ENCODE measurements at places on chromosomes 12 and 14.

GRCh38 chr12:13570005-13570694, 373.6 kb downstream of the EMP1 start:
- no peak for DNase-seq

DNA sequence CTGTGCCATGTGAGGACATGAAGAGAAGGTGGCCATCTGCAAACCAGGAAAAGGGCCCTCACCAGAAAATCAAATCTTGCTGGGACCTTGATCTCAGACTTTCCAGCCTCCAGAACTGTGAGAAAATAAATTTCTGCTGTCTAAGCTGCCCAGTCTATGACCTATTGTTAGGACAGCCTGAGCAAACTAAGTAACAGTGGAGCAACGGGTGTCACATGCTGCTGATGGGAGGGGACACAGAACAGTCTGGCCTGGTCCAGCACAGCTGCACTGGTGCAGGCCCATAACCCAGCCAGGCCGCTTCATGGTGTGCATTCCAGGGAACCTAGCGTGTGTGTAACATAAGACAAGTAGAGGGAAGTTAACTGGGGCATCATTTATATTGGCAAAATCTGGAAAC, 42.1 kb downstream of the GRIP1 start:
- DNase-seq: peak; percentile 20

DNA sequence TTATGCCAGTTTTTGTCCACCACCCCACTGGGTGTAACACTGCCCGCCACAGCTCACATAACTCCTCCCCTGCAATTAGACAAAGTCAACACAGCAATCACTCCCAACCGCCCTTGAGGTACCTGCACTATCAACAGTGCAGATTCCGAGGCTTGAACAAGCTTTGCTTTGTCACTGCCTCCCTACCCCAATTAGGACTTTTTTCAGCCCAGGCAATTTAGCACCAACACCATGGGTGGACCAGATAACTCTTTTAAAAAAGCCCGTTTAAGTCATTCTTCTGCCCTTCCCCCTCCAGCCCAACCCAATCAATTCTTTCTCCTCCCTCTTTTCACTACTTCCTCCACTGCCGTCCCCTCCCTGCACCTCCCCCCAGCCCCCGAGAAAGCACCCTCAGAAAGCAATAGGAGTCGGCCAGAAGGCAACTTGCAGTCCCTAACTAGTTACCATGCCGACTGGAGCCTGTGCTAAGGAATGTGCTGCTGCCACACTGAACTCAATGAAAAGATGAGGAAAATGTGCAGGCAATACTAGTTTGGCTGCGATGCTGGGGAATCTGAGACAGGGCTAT, 45.7 kb upstream of the OTX2 start:
- no peak for DNase-seq

- DNase-seq: no peak
Measured at GRCh38 chr12:11209113-11209512, 22.4 kb upstream of the TAS2R42 start.

GRCh38 chr12:5003025-5003666, 40.5 kb upstream of the KCNA5 start:
- DNase-seq: peak; percentile 59

DNA sequence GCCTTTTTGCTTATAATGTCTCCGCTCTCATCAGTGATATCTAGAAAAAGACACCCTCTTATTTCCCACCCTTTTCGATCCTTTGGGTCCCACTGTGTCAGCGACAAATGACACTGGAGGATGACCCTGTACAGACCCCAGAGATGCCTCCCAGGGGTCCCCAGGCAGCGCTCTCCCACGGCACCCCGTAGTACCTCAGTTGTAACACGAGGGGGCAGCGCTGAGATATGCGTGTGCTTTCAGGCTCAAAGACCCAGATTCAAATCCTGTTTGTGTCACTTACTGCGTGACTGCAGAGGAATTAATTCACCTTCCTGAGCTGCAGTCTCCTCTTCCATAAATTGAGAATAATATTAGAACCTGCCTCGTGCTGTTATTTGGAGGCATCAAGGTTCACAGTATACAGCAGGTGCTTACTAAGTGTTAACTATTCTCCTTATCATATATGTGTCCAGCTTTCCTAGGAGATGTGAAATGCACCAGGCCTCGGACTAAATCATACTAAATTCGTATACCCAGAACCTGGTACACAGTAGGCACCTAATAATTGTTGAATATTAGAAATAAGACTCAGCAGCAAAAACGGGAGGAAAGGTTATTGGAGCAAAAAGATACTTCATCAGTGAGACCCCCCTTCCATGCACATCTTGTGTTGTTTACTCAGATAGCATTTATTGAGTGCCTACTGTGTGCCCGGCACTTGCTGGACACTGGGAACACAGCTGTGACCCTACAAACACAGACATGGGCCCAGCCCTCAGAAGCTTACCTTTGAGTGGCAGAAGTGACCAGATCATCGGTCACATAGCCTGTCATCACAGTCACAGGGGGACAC, 99.9 kb downstream of the PHETA1 start:
- DNase-seq: no peak

DNA sequence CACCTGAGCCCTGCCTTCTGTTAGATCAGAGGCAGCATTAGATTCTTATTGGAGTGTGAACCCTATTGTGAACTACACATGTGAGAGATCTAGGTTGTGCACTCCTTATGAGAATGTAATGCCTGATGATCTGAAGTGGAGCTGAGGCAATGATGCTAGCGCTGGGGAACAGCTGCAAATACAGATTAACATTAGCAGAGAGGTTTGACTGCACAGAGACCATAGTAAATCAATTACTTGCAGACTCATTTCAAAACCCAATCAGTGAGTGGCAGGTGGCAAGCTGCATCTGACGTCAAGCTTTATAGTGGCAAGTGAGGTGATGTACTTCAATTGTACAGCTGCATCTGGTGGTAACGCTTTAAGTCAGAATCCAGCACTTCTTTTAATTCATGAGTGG, 141.6 kb downstream of the GPHN start:
- no peak for DNase-seq

GRCh38 chr12:55850893-55851292, 8.2 kb upstream of the MMP19 start:
- DNase-seq: peak; percentile 55

GRCh38 chr14:31189346-31190218, 18.0 kb downstream of the HECTD1 start:
- no peak for DNase-seq

GRCh38 chr12:6180268-6181051, 19.7 kb upstream of the CD9 start:
- DNase-seq: peak; percentile 54

GRCh38 chr14:50099335-50099734, 17.0 kb downstream of the VCPKMT start:
- no peak for DNase-seq

GRCh38 chr12:73383584-73384222, 1111.5 kb downstream of the TRHDE start:
- DNase-seq: no peak

DNA sequence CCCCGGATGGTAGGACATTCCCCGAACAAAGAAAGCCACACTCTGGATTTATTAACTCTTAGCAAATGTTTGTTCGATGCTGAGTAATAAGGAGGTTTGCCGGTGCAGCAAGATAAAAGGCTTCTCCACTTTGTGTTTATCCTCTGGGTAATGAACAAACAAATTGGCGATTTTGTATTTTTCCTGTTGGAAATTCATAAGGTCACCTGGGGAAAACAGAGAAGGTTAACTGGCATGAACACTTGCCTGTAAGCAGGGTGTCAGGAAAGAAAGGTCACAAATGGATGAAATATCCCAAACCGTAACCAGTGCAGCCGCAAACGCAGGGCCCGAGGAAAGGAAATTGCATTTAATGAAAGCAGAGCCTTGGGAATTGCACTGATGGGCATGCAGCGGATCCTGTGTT, 132.8 kb downstream of the RMST start:
- DNase-seq: no peak

GRCh38 chr14:77375164-77375950, 1.5 kb downstream of the TMED8 start:
- DNase-seq: no peak
